ENCODE measurements at places on chromosomes 11 and 22.

DNA sequence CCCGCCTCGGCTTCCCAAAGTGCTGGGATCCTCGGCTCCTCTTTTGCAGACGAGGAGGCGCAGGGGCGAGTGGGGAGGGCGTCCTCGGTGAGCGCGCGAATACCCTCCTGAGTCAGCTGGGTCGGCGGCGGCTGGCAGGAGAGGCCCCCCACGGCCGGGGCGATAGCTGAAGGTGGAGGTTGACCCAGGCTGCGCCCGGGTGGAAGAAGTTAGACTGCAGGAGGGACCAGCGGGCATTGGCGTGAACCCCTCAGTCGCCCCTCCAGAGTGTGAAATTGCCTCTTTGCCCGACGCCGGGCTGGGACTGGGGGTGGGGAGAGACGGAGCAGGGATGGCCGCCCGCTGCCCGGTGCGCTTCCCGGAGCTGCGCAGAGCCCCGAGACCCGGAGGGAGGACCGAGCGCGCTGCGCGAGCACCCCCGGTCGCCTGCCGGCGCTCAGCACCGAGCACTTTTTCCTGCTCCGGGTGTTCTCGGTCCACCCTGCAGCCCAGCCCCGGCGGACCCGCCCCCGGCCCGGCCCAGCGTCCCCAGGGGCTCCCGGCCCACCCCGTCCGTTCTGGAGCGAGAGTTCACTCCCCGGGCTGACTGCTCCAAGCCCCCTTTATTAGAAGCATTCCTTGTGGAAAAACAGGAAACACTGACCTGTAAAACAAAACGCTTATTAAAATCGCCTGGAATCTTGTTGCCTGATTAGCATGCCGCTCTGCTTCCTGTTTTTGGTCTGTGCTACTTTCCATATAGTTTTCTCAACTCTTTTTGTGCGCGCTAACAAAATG lies 13.7 kb upstream of the CPT1A start:
- DNase-seq: no peak

- peak; percentile 41 for DNase-seq
Observed at GRCh38 chr11:18721561-18722292, 4.3 kb downstream of the IGSF22 start.

- DNase-seq: no peak
Observed at GRCh38 chr22:27801616-27802345, at the start of gene MN1. Gene MN1, minus strand, starts transcription at chr22:27801756. Its CDS starts 1,213 bp downstream, at chr22:27800543.

DNA sequence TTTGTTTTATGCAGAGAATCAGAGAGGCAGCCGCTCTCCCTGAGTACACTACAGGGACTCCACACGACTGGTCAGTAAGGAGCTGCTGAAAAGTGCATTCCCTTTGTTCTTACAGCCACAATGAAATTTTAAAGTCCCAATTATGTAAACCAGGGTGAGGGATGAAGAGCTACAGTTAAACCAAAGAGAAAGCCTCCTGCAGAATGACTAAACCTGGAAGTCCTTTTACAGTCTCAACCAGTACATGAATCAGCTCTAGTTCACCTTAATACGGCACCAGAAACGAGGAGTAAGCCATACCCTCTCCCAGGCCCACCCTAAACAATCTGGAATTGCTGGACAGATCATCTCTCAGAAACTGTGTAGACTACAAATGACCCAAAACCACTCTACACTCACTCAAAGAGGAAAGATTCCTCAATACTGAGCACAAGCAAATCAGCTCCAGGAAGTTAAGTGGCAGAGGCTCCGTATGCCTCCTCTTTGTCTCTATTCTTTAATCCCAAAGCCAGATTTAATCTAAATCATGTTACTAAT lies 113.1 kb downstream of the RBFOX2 start:
- no peak for DNase-seq

- no peak for DNase-seq
Observed at GRCh38 chr11:66639066-66639813, 737 bp downstream of the RBM4 start.

DNA sequence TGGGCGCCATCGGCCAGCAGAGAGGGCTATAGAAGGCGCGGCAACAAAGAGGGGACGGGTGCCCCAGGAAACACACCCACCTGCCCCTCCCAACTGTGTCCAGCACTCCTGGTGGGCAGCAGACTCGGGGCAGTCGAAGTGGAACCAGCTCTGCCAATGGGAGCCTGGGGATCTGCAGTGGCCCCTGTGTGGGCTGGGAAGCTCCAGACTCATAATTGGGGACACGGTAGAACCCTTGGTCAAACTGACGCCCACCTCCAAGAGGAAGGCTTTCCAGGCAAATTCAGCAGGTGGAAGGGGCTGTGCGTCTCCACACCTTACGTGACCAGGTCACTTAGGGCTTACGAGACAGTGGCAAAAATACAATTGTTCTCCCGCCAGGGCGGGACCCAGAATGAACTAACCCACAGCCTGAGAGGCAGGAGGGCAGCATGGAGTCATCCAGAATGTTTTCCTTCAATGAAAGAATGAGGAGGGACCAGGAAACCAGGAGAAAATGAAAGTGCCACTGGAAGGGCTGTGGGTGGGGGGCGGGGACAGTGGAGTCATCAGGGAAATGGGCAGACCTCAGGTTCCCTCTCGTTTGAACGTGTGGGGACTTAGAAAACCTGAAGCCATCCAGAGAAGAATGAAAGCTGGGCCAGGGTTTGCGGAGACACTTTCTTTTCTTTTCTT lies 53.2 kb upstream of the SHANK2 start:
- DNase-seq: no peak
